ENCODE measurements at places on chromosomes 1 and 21.

- no peak for DNase-seq
Measured at GRCh38 chr1:203175827-203176241, 208 bp upstream of the MYBPH start.

DNA sequence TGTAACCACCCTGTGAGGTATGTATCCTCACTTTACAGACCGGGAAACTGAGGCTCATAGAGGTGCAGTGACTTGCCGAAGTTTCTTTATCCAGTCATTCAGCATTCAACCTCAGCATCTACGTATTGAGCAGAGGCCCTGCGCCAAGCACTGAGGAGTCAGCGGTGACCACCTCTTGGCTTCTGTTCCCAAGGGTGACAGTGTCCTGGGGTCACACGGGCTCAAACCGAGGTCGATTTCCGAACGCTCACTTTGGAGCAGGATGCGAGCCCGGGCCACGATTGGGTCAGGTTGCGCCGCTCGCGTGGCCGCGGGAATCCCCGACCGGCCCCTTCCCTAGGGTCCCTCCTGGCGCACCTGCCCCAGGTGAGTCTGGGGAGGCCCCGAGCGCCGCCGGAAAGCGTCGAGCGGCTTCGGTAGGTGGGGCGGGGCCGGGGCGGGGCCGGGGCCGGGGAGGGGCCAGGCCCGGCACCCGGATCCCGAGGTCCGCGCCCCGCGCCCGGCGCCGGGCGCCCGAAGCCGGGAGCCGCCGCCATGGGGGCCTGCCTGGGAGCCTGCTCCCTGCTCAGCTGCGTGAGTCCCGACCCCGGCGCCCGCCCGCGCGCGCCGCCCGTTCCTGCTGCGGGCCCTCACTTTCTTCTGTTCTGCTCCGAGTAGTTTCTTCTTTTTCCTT is at the start of gene SERINC2:
SERINC2 (plus strand) TSS at position 482 of the 673 bp plus-strand sequence; CDS start at position 535, 53 bp downstream.
- DNase-seq = no peak

DNA sequence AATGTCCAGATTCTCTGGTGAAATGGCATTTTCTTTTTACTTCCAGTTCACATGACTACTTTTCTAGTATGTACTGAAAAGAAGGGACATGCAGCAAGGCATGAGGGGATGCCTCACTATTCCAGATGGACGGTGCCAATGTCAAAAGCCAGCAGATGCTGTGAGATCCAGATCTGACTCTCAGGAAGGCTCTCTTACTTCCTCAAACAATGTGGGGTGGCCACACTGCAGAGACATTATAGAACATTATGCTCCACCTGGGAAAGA is 17.7 kb downstream of the CRYZ start:
- no peak for DNase-seq

DNA sequence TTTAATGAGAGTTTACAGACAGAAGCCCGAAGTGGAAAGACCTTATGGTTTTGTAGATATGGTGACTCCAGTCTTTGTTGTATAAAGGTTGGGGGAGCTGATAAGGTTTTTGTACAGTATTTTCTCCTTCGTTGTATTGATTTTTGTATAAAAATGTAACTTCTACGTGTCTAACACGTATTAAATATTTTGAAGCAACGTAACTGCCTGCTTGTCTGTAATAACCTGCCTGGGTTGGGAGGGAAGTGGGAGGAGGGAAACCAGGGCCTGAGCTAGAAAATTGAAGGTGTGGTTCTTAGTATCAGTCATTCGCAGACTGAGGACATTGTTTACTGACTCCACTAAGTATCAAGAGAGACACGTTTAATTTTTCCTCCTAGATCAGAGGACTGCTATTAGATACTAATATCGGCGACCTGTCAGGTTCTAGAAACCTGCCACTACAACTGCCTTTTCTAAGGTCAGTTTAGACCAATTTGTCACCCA is 2.2 kb downstream of the IER5 start:
- no peak for DNase-seq

GRCh38 chr1:63545780-63546179 is 22.5 kb downstream of the EFCAB7 start:
- DNase-seq = no peak

GRCh38 chr1:33668695-33669094 is 195.2 kb upstream of the HMGB4 start:
- no peak for DNase-seq

DNA sequence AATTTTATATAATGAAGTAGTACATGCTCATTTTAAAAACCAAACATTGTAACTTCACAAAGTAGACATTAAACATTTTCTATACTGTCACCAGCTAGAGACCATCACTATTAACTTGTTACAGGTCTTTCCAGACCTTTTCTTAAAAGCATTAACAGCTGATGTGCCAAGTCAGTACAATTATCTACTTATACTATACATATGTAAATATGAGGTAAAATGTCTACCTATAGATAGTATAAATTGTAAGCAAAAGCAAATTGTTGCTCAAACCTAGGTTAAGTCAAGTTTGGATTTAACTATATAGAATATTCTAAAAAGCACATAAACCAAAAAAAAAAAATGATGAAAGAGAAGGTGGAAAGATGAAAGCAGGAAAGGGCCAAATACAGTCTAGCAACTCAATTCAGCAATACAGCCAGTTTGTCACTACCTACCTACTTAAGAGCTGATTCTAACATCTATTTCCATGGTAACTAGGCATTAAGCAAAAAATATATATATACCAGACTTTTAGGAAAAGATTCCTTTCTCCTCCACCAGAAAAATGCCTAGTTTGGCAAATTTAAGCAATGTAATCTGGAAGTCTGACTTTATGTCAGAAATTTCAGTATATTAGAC is 34.5 kb downstream of the ARID4B start:
- no peak for DNase-seq

DNA sequence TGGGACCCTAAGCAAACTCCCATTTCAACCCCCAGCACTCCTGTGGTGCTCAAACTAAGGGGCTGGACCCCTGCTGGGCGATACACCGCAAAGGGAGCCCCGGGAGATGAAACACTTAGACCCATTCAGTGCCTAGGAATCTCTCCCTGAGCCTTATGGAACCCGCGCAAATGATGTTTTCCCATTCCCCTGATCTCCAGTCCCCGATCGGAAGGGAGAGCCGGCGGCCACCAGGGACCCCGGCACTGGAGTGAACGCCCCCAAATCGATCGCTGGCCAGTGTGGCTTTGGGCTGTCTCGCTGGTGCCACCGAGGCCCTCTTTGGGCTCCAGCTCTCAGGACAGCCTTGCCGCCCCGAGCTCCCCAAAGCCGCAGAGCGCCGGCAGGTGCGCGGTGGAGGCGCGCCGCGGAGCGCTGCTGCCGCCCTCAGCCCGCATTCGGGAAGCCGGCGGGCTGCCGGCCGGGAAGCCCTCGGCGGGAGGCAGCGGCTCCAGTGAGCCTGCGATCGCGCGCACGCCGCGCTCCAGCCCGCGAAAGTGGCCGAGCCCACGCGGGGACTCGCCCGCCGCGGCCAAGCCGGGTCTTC is 1.1 kb downstream of the PLXNA2 start:
- DNase-seq = no peak

DNA sequence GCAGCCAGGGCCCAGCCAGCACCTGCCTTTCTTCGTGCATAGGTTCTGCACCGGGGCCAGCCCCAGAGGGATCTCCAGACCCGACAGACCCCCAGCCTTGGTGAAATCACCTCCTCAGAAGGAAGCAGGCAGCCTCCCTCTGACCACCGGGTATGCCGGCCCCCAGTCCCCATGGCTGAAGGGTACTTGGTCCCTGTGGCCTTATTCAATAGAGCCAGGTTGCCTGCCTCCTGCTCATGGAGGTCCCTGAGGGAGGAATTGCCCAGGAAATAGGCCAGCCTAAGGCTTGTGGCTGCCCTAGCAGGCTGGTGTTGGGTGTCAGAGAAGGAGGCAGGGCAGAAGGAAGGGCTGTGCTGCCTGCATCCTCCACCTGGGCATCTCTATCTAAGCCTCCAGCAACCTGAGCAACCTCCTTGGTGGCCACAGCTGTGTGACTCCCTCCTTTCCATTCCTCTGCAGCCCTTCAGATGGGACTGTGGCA is 338.2 kb upstream of the VAMP3 start:
- DNase-seq = no peak

GRCh38 chr1:111515291-111516004 is 12.0 kb upstream of the ADORA3 start:
- DNase-seq = no peak

DNA sequence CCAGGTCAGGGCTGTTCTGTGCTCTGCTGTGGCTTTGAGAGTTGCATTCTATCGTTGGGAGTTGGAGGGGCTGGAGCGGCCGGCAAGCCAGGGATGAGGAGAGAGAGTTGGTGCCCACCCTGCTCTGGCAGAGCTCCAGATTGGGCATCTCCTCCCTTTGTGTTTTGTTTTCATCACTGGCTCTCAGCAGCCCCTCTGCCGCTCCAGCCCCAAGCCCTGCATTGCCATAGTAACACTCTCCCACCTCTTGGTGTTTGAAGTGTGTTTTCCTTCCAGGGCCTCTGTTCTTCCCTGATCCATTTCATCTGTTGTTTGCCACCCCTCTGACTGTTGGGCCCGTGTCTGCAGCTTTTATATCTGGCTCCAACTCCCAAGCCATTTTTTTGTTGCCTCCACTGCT is 152.7 kb downstream of the URB2 start:
- DNase-seq = no peak

- DNase-seq = no peak
Measured at GRCh38 chr1:229098903-229099578, 171.9 kb upstream of the RAB4A start.

Measured in vagina (tissue), 2 donors.